ENCODE measurements at places on chromosomes 2 and 18.

- no peak for DNase-seq
Observed at GRCh38 chr2:151808258-151809072, 19.8 kb downstream of the ARL5A start.

DNA sequence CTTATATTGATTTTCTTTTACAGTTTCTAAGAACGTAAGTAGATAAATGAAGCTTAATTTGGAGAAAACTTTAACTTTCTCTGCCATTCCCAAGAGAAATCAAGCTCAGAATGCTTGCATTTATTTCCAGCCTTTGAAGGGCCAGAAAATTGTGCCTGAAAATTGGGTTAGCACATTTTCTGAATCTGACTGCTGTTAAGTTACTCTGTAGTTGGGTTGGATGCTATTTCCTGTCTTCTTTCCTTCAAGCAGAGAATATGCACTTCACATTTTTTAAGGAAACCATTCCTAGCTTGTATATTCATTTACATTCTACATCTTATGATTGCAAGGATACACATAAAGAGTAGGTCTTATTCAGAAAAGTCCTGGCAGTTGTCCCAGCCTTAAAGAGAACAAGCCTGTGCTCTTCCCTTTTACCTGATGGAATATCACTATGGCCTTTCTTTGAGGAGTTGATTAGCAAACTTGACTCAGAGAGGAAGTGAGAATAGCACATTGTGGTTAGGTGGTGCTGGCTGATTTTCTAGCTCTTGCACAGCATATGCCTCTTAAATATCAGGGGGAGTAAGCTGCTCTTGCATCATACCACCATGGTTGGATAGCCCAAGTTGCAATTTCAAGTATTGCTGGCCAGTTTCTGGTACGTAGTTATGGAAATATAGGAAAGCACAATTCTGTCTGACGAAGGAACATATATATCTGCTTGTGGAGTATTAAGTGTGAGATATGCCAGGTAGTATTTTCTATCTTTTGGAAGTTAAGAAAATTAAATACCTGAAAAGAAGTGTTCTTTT is 133.7 kb downstream of the COMMD1 start:
- DNase-seq, result no peak

DNA sequence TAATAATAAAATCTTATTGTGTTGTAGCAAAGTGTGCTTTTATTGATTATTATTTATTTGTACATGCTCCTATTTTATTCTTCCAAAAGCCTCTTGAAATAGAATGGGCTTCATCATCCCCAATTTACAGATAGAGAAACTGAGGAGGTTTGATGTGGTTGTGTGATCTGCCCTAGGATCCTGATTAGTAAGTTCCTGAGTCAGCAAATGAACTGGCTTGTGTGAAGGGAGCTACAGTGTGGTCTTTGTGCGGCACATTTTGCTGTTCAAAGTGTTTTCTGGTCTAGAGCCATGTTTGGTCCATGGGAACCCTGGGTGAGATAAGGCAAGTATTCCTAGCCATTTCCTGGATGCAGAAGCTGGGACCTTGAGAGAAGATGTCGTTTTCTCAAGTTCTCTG is 326.9 kb downstream of the MEIS1 start:
- no peak for DNase-seq

GRCh38 chr18:23239885-23240608 is 104.8 kb downstream of the CABLES1 start:
- DNase-seq, result no peak

DNA sequence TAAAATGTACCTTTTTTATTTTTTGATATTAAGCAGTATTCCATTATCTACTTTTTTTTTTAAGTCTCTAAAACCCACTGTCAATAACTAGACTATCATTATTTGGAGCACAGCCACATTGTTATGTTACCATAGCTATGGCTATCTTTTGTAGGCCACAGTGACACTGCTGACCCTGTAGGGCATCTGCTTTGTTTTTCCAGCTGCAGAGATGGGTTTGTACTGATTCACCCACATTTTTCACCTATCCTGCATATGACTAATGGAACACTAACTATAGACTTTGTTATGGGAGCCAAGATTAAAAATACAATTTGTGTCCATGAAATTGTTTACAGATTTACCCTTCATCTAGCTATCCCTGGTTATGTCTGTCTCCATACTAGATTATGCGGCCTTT is 21.6 kb upstream of the OTX1 start:
- no peak for DNase-seq

GRCh38 chr2:105747254-105747894 is 2.7 kb downstream of the NCK2 start:
- no peak for DNase-seq

- no peak for DNase-seq
Observed at GRCh38 chr18:45275367-45276113, 339.7 kb upstream of the SLC14A2 start.

- DNase-seq, result no peak
Observed at GRCh38 chr18:69326094-69326493, 74.6 kb upstream of the DOK6 start.

GRCh38 chr2:233802132-233802815 is 24.1 kb downstream of the MROH2A start:
- DNase-seq, result no peak

GRCh38 chr2:29240601-29241000 is 125.4 kb downstream of the CLIP4 start:
- no peak for DNase-seq

GRCh38 chr2:50672282-50672681 is 359.6 kb downstream of the NRXN1 start:
- DNase-seq, result no peak

All from neural crest cell (in vitro differentiated cells).